ENCODE measurements at places on chromosomes 2 and 18. TPM values are rescaled to one million over a fixed set of nuclear protein-coding genes. Genes with fewer than 3 reads are reported as not detected.

- DNase-seq = peak; percentile 71
These were observed 82.4 kb downstream of the RBMS1 start for GRCh38 chr2:160411167-160411566.

DNA sequence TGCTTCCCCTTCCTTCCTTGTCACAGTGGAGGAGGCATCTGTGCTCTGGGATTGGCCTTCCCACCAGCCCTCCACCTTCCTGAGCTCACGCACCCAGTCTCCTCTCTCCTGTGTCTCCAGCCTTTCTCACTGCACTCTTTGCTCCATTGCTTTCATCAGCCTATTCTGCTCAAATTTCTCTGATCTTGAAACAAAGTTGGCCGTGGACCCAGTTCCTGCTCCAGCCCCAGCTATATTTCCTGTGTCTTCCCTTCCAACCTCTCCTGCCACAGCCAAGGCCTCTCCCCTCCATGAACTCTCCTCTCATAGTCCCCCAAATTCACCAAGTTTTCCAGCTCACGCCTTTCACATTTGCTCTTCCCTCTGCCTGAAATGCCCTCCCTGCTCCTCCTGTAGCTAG, 226.6 kb upstream of the AGAP1 start:
- no peak for DNase-seq

- DNase-seq = no peak
These were observed 38.4 kb upstream of the ID2 start for GRCh38 chr2:8643250-8643995.

The CD8B2 gene
- total RNA-seq = not detected

The FIGN gene
- 6.6 TPM for total RNA-seq

The PNO1 gene
- total RNA-seq = 25.6 TPM

DNA sequence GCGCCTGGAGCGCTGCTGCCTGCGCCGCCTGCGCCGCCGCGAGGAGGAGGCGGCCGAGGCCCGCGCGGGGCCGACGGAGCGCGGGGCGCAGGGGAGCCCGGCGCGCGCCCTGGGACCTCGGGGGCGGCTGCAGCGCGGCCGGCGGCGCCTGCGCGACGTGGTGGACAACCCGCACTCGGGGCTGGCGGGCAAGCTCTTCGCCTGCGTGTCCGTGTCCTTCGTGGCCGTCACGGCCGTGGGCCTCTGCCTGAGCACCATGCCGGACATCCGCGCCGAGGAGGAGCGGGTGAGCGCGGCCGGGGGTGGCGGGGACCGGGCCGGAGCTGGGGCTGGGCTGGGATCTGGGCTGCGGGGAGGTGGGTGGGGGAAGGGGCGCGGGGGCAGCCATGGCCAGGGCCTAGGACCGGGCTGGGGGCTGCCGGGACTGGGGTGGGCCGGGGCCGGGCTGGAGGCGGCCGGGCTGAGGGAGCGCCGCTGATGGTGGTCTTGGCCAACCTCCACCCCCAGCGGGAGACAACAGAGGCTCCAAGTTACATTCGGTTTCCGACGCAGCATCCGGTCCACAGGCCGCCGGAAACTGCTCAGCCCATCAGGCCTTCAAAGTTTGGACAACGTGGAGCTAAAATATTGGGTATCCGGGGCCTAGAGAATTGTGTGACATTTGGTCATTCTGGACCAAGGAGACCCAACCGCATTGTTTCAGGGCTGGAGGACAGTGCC, 66.4 kb downstream of the KCNG2 start:
- DNase-seq = no peak

The MLPH gene
- total RNA-seq = not detected

- no peak for DNase-seq
These were observed 166.2 kb downstream of the SH3RF3 start for GRCh38 chr2:109295070-109295780.

GRCh38 chr2:10300997-10301940, 1.4 kb upstream of the HPCAL1 start:
- no peak for DNase-seq

DNA sequence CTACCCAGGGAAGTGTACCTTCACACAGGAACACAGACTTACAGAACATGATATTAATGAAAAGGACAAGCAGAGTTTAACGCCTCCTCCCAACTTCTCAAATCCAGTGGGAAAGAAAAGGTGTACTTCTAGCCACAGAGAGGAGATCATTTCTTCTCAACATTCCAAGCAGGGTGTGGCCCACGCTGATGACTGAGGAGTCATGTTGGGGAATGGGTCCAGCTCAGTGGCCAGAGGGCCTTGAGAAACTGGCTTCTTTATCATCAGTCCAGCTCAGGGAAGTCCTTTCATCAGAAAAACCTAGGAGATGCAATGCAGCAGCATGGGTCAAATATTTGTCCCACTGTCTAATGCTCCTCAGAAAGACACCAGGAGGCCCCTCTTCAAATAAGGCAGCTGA, 63.0 kb downstream of the RBM43 start:
- no peak for DNase-seq

- DNase-seq = no peak
These were observed 97.4 kb upstream of the FHL2 start for GRCh38 chr2:105496271-105496670.

The SLC14A1 gene
- total RNA-seq = not detected

The MYO5B gene
- 1.4 TPM for total RNA-seq

- no peak for DNase-seq
These were observed 279.5 kb upstream of the PKDCC start for GRCh38 chr2:41768310-41768709.

The SCG2 gene
- total RNA-seq = not detected

- DNase-seq = peak; percentile 91
These were observed 58.8 kb downstream of the RNF144A start for GRCh38 chr2:6975988-6976387.

DNA sequence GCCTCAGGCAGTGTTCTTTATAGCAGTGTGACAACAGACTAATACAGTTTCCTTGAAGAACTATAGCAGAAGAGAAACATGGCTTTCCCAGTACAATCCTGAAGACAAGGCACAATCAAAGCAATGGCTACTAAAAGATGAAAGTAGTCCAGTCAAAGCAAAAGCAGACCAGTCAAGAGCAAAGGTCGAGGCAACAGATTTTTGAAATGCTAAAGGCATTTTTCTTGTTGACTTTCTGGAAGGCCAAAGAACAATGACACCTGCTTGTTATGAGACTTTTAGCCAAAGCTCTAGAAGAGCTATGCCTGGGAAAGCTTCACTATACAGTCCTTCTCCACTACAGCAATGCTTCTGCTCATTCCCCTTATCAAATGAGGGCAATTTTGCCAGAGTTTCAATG, 269.9 kb downstream of the EXOC6B start:
- DNase-seq = no peak

- no peak for DNase-seq
These were observed 42.4 kb downstream of the SP3 start for GRCh38 chr2:173922760-173923159.

DNA sequence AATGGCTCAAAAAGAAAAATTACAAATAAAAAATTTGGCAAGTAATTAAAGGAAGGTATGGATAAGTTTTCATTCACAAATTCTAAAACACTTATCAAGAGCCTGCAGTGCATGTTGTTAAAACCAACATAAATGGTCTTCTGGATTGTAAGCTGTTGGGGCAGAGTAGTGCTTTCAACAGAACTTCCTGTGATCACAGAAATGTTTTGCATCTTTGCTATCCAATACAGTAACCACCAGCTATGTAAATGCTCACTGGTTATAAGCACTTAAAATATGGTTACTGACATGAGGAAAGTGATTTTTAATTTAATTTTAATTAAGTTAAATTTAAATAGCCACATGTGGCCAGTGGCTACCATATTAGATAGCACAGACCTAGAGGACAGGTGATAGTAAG, 133.1 kb downstream of the NBAS start:
- no peak for DNase-seq

GRCh38 chr18:45686891-45687611, 36.9 kb upstream of the SLC14A1 start:
- no peak for DNase-seq

The LRRC30 gene
- not detected for total RNA-seq

DNA sequence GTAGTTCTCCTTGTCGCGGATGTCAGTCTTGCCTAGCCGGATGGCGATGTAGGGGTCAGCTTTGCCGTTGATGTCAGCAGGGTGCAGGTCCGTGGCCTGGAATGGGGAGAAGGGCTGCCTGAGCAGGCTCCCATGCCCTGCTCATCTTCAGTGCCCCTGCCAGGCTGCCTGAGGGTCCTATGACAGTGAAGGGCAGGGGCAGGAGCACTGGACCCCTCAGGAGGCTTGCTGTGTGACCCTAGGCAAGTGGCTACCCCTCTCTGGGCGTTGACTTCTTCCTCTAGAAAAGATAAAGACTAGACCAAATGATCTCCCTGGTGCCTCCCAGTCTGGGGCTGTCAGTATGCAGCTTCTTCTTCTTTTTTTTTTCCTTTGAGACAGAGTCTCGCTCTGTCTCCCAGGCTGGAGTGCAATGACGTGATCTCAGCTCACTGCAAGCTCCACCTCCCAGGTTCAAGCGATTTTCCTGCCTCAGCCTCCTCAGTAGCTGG, 11.9 kb downstream of the OTOF start:
- no peak for DNase-seq

DNA sequence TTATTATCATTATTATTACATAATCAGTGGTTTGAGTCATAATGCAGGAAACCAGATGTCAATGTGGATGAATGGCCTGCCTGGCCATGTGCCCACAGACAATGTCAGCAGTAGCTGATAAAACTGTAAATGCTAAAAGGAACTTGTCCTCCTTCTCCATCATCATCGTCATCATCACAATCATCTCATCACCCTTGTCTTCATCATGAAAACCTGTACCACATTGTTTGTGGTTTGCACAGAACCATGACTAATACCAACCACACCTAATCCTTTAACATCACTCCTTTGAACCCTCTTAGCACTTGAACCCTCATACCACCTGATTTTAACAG, 96.0 kb downstream of the HNMT start:
- peak; percentile 83 for DNase-seq

The CNTNAP5 gene
- not detected for total RNA-seq

DNA sequence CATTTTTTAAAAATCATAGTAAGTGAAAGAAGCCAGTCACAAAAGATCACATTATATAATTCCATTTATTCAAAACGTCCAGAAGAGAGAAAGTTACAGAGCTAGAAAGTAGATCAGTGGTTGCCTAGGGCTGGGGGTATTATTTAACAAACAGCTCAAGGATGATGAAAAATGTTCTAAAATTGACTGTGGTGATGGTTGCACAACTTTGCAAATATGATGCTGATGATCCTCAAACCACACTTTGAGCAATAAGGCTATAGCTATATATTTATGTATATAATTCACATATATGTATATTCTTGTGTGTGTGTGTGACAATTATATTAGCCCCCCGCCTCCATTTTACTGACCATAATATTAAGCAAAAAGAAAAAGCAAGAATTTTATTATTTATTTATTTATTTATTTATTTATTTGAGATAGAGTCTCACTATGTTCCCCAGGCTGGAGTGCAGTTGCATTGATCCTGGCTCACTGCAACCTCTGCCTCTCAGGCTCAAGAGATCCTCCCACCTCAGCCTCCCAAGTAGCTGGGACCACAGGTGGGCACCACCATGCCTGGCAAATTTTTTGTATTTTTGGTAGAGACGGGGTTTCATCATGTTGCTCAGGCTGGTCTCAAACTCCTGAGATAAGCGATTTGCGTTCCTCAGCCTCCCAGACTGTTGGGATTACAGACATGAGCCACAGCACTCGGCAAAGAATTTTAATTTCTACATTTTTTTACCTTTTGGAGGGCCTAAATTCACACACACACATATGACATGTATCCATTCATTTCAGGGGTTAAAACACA, 1.9 kb downstream of the WDR12 start:
- no peak for DNase-seq

- DNase-seq = no peak
These were observed 605.1 kb downstream of the NUP35 start for GRCh38 chr2:183729380-183729779.

The CAPN14 gene
- total RNA-seq = 0.23 TPM

DNA sequence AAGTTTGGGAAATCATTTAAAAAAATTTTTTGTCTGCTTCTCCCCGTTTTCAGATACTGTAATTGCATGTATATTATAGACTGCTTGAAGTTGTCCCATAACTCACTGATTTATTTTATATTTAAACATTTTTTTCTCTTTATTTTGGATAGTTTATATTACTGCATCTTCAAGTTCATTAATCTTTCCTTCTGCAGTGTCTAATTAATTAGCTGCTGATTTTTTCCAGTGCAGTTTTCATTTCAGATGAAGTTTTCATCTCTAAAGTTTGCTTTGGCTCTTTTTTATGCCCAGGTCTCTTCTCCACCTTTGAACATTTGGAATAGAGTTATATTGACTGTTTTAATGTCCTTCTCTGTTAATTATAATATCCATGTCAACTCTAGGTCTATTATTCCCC, 9.3 kb downstream of the CLIP4 start:
- DNase-seq = no peak

DNA sequence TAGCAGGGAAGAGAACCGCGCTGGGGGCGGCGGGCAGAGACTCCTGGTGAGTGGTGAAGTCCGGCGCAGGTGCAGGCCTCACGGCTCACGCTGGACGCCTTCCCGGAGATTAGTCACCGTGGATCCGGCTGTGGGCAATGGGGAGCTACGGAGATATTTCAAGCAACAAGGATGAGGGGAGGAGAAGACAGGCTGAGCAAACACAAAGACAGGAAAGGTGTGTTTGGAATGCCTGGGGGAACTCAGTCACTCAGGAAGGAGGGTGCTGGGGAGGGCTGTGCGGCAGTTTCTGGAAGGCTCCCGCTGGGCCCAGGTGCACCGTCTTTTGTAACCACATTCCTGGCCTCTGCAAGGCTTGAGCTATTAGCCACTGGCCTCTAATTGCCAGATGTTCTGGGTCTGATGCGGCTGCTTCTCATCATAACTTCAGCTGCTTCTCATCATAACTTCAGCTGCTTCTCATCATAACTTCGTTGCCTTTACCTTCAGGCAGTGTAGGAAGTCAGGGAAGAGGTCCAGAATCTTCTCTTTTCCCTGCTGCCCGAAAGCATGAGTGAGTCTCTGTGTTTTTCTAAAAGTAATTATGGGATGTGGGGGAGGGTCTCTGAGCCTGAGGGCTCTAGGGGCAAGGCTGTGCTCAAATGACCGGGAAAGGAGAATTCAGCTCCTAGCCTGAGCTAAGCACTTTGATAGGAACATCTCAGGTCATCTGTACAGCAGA, 118.9 kb downstream of the PXDN start:
- DNase-seq = peak; percentile 92

DNA sequence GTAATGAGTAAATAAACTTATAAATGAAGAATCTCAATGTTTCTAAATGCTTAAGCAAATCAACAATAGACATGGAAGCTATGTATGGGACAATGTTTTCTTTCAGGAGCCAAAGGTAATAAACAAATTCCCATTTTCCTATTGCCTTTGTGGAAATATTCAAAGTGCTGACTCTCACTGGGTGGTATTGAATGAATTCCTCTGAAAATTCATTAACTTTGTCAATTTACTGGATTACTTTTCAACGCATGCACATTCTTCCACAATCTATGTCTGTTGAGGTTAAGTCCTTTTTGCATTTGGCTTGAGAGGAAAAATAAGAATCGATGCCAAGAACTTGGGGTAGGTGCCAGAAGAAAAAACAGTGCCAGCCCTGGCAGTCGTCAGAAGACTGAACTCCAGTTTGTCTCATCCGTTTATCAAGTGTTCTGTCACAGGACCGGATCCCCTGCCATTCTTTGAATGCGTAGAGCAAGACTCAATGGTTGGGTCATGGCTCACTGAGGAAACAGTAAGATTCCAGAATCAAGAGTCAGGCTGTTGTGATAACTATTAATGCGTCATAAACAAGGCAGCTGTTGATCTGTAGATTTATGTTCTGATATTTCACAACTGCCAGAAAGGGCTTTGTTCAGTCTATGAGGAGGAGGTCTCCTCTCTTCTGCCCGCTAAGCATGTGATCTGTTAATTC, 133.3 kb downstream of the GFPT1 start:
- DNase-seq = peak; percentile 97
